ENCODE measurements at places on chromosomes 2 and 18.

- no peak for DNase-seq
These were observed 35.2 kb downstream of the SETBP1 start for GRCh38 chr18:44715842-44716241.

- DNase-seq: no peak
These were observed 134.2 kb downstream of the CALCRL start for GRCh38 chr2:187313831-187314230.

GRCh38 chr18:44715245-44715644 is 34.6 kb downstream of the SETBP1 start:
- peak; percentile 60 for DNase-seq

DNA sequence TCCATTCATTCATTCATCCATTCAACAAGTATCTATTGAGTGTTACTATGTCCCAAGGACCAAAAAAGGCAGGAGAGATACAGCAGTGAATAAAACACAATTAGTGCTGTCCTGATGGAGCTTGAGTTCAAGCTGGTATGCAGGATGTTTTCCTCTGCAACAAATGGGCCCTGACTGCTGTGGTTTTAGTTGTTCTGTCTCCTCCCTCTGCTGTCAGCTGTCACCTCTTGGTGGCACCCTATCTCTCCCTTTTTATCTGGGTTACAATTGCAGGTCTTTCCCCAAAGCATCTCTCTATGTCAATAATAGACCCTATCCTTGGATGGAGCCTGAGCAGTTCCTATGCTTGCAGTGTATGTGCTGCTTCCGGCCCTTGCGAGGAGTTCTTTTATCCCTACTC is 304.8 kb downstream of the PDE11A start:
- no peak for DNase-seq

GRCh38 chr2:28225473-28226080 is 167.1 kb upstream of the FOSL2 start:
- DNase-seq: no peak

DNA sequence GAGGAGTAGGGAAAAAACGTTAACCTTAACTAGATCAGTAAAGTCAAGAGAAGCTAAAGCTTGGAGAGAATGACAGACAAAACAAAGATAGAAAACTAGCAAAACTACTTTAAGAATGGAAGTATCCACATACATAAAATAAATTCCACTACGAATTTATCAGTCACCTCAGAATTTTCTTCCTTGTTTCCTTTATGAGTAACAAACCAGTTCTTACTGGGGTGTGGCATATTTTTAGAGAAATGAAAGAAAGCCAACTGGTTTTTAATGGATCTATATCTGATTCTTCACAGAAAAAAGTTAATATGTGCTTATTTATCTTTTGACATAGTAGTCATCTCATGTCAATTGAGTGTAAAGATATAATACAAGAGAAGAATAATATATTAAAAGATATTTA is 2033.7 kb upstream of the CELF4 start:
- no peak for DNase-seq

DNA sequence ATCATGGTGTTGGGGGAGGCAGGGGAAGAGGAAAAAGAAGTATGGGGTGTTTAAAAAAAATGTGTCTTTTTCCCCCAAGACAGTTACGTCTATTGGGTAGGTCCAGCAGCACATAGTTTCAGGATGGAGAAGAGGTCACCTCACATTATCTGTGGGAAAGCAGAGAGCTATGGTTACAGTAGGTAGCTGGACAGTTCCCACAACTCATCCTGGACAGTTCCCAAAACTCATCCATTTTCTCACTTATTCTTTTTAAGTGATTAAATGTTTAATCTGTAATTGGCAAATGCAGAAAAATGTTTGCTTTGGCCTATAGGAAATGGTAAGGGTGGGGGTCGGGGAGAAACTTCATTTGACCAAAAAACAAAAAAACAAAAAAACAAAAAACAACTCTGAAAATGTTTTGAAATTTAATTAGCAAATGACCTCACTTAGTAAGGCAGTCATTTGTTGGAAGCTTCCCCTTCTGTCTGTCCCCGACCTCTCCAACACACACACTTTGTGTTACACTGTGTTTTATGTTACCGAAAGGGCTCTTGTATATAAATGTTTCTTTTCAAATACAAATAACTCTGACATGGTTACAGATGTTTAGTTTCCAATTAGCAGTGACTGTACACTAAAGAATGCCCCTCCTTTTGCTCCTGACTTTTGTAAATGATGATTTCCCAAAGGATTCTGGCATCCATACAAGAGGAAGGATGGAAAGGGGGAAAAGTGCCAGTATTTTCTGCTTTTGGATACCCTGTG is 173.3 kb upstream of the ZFP36L2 start:
- no peak for DNase-seq

- no peak for DNase-seq
These were observed 373.8 kb downstream of the ZEB2 start for GRCh38 chr2:144146076-144146475.

- DNase-seq: no peak
These were observed 53.6 kb downstream of the FAM228A start for GRCh38 chr2:24228470-24228869.

DNA sequence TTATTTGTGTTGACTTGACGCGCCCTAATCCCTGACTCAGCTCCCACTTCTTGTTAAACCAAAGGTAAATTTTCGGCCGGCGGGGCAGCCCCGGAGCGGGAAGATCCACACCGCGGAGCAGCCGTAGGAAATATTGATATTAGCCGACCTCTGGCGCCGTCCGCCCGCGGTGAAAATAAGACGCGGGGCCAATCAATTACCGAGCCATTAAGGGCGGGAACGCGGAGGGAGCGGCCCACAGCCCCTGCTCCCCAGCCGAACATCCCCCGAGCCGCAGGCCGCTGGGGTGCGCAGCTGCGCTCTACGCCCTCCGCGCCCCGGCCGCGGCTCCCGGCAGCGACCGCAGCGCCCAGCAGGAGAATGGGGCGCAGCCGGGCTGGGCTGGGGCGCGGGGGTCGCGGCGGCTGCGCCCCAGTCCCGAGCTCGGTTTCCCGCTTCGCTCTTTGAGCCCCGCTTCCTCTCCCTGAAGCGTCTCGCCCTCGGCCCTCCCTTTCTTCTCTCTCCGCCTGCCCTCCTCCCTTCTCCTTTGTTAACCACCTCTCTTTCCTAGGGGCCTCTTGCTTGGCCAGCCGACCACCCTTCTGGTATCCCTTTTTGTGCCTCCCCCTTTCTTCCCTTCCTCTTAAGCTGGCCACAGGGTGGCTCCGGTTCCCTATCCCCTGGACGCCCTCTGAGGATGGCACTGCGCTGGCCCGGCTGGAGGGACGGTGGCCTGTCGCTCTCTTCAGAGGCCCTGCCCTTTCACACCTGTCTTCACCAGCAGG is 40.9 kb downstream of the CELF4 start:
- no peak for DNase-seq

DNA sequence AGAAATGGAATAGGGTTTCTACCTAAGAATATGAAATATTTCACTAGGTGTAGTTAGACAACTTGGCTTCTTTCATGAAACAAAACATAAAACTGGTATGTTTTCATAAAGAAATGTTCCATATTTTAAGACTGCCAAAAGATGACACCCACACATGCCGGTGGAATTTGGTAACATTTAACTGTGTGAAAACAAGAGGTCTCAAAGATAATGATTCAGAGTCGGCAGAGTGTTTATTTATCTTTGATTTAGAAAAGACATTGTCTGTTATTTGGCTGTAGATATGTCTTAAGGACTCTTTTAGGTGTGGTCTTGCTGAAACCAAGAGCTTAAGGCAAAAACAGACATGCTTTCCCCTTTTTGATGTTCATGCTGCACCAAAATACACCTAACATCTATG is 63.5 kb upstream of the FN1 start:
- no peak for DNase-seq

DNA sequence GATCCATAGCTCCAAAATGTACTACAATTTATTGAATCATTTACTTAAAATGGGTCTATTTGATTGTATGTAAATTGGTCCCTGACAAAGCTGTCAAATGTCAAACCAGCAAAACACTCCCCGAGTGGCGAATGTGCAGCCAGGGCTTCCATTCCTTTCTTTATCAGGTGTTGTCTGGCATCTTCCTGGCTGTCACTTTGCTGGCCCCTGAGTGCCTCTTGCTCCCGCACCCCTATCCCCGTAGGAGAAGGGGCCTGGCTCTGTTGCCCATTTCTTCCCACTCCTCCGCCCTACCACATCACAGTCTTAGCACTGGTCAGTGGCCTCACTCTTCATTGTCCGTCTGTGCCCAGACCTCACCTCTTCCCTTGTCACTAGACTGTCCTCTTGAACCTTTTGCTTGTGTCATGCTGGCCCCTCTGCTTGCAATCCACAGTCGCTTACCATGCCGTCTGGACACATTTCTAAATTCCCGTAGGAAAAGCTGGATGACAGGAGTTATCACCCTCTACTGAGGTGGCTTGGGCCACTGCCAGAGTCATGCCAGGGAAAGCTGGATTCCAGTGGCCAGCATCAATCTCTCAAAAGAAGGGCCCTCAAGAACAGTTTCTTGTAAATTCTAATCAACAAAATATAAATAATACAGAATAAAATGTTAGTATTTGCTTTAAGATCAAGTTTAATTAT is 15.4 kb downstream of the UBE2F start:
- DNase-seq: no peak

DNA sequence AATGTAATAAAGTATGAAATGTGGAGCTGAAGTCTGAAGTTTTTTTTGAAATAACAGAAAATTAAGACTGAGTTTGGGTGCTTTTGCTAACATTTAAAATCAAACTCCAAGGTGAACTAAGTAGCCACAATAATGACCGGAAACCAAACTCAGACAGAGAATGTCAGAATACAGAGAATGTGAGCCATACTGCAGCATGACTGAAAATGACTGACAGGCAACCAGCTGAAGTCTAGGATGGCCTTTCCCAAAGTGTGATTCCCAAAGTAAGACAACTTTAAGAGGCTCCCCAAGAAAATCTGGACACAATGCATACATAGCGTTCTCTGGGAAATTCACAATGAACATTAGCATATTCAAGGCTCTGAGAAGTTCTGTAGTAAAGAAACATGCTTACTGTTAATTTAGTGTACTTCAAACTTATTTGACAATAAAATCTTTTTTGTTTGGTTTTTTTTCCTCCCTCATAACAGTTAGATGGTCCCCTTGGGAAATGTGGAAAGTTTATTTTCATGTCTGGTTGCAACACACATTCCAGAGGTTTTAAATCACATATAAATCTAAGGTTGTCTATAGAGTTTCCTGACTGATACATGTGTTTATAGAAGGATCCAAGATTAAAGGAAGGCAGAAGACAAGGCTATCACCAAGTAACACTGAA is 28.6 kb downstream of the PLA2R1 start:
- DNase-seq: no peak

DNA sequence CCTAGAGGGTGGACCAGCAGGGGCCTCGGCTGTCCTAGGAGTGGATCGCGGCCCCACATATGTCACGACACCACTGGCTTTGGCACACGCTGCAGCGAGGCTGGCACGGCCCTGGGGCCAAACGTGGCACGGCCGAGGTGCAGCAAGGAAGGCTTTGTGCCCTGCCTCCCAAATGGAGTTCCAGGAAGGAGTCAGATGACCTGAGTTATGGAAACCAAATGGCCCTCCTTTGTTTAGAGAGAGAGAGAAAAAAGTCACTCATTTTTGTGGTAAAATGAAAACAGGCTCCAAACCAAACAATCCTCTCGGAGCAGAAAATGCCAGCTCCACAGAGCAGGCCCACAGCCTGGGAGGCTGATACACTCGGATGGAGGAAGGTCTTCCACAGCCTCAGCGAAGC is 105.6 kb downstream of the ANTXR1 start:
- no peak for DNase-seq

GRCh38 chr18:66971960-66972359 is 368.1 kb upstream of the CDH19 start:
- DNase-seq: no peak

- DNase-seq: no peak
These were observed 3.3 kb downstream of the GAD1 start for GRCh38 chr2:170819680-170820664.

- DNase-seq: no peak
These were observed 138.8 kb upstream of the SATB2 start for GRCh38 chr2:199596549-199596948.

- no peak for DNase-seq
These were observed 1.6 kb downstream of the KCNE4 start for GRCh38 chr2:223053484-223054192.

DNA sequence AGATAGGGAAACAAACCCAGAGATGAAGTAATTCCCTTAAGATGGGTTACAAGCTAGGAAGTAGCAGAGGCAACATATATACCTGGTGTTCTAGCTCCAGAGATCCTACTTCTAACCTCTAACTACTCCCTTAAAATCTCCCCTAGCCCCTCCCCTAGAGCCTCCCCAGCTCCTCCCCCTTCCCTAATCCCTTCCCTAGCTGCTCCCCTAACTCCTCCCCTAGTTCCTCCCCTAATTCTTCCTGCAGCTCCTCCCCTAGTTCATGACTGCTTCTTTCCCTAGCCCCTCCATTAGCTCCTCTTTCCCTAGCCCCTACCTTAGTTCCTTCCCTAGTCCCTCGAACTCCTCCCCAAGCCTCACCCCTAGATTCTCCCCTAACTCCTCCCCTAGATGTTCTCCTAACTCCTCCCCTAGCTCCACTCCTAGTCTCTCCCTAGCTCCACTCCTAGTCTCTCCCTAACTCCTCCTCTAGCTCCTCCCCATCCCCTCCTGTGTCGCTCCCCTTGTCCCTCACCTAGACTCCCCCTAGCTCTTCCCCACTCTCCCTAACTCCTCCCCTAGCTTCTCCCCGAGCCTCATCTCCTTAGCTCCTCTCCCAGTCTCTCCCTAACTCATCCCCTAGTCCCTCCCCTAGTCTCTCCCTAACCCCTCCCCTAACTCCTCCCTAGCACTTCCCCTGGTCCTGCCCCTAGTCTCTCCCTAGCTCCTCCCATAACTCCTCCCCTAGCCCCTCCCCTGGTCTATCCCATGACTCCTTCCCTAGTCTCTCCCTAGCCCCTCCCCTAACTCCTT is 108.9 kb downstream of the CD226 start:
- DNase-seq: no peak

DNA sequence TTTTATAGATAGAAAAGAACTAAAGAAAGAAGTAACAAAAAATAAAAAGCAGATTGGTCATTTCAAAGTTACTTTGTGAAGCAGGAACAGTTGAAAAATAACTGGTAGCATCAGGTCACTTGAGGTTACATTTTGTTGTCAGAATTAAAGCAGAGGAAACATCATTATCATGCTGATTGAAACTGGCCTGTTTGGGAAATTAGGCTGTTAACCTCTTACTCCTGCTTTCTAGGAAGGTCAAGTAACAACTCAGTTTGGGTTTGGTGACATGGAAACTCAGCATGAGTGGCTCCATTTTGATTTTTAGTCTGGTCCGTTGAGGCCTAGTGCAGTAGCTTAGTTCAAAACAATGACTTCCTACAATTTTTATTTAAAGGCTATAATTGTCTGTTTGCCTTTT is 1383.5 kb downstream of the DPP10 start:
- DNase-seq: no peak

DNA sequence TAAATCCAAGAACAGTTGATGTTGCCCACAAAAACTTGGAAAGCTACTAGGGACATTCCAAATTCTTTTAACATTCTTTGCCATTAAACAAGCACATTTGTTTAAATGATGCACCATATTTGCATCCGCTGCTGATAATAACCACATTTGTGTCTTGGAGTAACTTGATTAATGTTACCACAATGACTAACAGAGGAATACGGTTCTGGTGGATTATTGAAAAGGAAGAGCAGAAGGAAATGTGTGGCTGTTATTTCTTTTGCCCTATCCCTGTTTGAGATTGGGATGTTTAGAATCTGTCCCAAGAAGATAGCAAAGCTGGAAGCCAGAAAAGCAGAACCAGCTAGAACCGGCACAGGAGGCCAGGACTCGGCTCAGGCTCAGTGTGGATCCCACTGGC is 39.2 kb upstream of the RASGRP3 start:
- no peak for DNase-seq

All from ureter (tissue), 1 donor.